Activated T-helper 1 cell treated with anti-CD3 and anti-CD28 coated beads, Interleukin-2, amount 50 U/mL, for 16 hours (primary cell): ENCODE measurements at places on chromosomes 5 and 9.

- DNase-seq, result no peak
Measured at GRCh38 chr5:136738829-136739228, 373.5 kb upstream of the TRPC7 start.

DNA sequence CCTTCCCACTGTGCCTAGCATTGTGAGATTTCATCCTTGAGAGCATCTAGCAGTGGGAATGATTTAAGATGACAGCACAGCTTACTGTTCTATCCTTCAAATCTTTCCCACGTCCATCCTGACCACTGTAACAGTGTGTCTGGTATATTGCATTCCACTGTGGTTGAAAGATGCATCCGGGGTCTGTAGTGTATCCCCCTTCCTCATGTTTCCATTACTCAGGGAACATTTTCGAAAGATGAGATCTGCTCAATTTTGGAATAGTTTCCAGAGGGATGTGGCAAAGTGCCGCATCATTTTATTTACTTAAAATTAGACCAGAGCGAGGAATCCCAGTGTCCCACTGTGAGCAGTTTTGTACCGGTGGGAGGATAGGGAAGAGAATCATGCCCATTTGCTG lies 407.1 kb upstream of the PAPPA start:
- DNase-seq, result no peak

GRCh38 chr5:89232139-89232603 lies 349.2 kb upstream of the MEF2C start:
- no peak for DNase-seq

DNA sequence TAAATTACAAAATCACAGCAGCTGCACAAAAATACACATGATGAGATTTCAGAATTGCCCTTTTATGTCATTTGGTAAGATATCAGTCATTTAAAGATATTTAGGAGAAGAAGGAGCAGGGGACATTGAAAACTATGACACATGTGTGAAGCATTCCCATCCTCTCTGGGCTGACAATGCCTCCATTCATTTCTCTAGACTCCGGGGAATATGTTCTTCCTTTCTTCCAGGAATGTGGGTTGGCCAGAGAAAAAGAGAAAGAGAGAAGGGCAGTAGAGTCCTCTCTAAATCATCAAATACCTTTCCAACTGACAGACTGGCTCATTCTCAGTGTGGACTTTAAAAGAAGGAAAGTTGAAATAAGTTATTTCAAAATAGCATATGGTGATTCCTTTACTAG lies 205.6 kb upstream of the ADAMTSL1 start:
- no peak for DNase-seq

GRCh38 chr9:126347911-126348760 lies 21.5 kb downstream of the MVB12B start:
- no peak for DNase-seq

- DNase-seq, result no peak
Measured at GRCh38 chr9:99187311-99187710, 34.4 kb downstream of the ALG2 start.
